Upper lobe of right lung (tissue), 1 donor: ENCODE measurements at places on chromosomes 5 and 9.

DNA sequence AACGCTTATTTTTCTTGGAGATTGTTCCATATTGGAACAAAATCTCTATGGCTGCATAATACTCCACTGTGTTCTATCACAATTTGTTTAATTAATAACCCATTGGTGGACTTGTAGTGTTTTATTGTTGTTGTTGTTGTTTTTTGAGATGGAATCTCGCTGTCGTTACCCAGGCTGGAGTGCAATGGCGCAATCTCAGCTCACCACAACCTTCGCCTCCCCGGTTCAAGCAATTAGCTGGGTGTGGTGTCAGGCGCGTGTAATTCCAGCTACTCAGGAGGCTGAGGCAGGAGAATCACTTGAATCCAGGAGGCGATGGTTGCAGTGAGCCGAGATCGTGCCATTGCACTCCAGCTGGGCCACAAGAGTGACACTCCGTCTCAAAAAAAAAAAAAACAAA lies 38.7 kb downstream of the SPRY4 start:
- no peak for DNase-seq

- no peak for DNase-seq
Observed at GRCh38 chr5:50653946-50654345, 12.5 kb upstream of the PARP8 start.

DNA sequence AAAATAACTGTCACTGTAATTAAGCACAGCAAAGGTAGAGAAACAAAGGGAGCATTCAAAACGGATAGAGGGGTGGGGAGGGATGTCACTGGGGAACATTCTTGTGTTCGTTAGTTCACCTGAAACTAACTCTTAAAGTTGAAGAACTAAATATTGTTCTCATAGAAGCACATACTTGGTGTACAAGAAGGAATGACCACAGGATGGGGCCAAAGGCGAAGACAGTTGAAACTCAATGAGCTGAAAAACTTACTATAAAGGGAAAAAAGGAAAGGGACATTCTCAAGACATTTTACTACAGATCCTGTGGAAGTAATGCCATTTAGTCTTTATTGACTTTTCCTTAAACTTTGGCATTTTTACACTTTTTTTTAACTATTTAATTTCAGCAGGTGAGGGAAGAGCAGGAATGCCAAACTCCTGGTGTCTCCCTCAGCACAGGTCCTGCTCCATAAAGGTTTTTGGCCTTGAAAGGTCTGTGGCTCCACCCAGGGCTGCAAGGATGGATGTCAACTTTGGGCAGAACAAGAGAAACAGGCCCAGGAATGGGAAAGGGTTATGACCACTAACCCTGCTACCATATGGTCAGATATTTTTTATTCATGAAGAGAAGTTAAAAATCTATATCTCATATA lies 197.6 kb upstream of the RASA1 start:
- no peak for DNase-seq

DNA sequence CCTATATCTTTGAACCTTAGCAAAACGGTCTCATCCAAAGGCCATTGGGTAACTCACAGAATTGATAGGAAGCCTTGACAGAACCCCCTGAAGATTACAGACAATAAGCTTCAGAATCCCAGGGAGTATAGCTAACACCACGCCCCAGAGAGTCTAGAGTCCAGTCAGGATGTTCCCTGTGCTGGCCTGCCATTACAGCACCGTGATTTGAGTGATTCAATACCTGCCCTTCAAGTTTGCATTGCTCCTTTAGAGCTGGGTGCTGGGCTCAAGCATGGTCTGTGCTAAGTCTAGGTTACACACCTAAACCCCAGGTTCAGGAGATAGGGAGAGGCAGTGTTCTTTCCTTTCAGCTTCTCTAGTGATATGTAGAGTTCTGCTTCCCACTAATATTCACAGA lies 90.5 kb downstream of the RASEF start:
- DNase-seq, result no peak

DNA sequence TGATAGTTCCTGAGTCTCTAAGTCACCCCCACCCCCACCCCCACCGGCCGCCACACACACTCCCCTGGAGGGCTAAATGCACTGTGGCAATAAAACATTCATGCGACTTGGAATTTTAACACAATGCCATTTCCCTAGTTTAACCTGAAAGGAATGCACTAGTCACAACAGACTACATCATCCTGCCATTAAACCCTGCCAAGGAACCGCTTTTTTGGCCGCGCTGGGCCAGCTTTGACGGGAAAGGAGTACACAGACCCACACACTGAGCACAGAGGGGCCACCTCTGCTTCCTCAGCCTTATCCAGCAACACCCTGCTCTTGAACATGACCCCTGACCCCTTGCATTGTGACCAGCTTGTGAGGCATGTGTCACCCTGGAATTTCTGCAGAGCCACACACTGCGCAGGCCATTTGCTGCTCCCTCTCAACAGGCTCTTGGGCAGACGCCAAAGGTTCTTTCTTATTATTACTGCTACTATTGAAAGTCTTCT lies 165.3 kb downstream of the BNC2 start:
- DNase-seq, result peak; percentile 76

GRCh38 chr5:136052692-136053335 lies 24.0 kb downstream of the TGFBI start:
- no peak for DNase-seq

- no peak for DNase-seq
Observed at GRCh38 chr5:129379406-129379805, 80.7 kb upstream of the ADAMTS19 start.

GRCh38 chr9:101138509-101138908 lies 110.0 kb downstream of the PLPPR1 start:
- no peak for DNase-seq

GRCh38 chr5:123659495-123659894 lies 147.5 kb downstream of the CSNK1G3 start:
- no peak for DNase-seq

- DNase-seq, result no peak
Observed at GRCh38 chr9:86308687-86309086, 26.3 kb upstream of the ISCA1 start.

DNA sequence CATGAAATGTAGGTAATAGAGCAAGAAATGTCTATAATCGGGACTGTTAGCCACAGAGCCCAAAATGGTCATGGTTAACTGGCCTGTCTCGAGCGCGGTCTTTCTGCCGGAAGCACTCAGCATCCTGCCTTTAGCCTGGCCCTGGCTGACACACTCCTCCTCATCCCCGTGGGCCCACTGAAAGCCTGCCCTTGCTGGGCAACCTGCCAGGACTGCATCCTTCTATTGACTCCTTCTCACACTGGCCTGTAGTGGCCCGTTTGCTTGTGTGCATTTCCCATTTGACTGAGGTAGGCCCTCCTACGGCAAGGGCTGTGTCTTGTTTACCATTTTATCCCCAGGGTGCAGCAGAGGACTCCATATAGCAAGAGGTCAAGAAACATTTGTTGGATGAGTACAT lies 215.7 kb downstream of the ATPSCKMT start:
- DNase-seq, result no peak

GRCh38 chr9:82597241-82598203 lies 465.4 kb downstream of the RASEF start:
- DNase-seq, result no peak

DNA sequence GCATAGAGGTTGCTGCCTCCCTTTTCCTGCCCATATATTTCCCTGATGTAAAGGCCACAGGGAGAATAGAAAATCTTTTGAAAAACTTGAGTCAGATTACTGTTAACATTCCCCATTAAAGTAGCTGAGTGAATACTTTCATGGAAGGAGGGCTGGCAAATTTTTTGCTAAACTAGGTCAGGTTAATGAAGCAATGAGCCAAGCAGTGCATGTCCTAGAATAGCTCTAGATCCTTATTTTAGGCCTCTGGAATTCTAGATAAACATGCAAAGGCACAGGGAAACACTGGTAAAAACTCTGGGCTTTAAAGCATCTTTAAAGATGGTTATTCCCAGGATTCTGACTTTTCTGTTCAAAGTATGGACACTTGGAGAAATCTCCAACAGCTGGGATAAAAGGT lies 27.9 kb downstream of the TTC1 start:
- DNase-seq, result no peak

- DNase-seq, result no peak
Observed at GRCh38 chr5:32542216-32543059, 42.9 kb upstream of the SUB1 start.

- no peak for DNase-seq
Observed at GRCh38 chr5:30469691-30470090, 723.8 kb upstream of the CDH6 start.

DNA sequence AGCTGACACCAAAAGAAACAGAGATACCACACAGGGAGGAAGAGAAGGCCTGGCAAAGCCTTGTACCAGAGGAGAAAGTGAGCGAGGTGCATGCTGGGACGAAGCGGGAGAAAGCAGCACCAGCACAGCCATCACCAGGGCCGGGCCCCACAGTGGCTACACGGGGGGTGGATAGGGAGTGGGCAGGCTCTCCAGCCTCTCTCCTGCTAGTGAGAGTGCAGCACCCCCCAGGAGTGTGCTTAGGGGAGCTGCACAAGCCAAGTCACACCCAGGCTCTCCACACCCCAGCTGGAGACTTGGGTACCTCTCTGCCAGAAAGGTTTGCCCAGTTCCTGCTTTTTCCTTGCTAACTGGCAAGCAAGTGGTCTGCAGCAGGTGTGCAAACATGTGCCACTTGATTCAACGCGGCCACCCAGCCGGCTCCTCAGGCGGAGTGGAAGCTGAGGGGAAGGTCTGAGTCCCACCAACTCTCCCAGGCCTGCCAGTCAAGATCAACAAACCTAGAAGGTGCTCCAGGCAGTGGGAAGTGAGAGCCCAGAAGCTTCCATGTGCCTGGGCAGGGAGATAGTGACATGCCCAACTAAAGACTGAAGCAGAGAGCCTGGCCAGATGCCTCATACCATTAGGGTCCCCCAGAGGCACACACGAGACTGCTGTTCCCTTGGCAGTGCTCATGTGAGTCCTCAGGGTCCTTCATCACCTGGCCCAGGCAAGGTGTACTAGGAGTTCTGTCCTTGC lies 39.9 kb downstream of the BICD2 start:
- DNase-seq, result no peak

- DNase-seq, result no peak
Observed at GRCh38 chr5:115543365-115544042, 1.1 kb downstream of the FEM1C start.
